ENCODE measurements at places on chromosomes 7 and 10.
A peak's percentile ranks its signal among the peaks of the same experiment; 100 is the strongest.

DNA sequence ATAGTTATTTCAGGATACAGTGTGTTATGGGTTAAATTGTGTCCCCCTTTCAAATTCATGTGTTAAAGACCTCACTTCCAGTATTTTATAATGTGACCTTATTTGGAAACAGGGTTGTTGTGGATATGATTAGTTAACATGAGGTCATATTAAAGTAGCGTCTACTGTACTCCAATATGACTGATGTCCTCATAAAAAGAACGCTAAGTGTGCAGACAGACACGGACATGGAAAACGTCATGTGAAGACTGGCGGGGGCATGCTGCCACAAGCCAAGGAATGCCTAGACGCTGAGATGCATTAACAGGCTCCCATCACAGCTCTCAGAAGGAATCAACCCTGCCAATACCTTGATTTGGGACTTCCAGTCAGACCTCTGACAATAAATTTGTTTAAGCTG, 1.5 kb upstream of the WDR37 start:
- DNase-seq = no peak

DNA sequence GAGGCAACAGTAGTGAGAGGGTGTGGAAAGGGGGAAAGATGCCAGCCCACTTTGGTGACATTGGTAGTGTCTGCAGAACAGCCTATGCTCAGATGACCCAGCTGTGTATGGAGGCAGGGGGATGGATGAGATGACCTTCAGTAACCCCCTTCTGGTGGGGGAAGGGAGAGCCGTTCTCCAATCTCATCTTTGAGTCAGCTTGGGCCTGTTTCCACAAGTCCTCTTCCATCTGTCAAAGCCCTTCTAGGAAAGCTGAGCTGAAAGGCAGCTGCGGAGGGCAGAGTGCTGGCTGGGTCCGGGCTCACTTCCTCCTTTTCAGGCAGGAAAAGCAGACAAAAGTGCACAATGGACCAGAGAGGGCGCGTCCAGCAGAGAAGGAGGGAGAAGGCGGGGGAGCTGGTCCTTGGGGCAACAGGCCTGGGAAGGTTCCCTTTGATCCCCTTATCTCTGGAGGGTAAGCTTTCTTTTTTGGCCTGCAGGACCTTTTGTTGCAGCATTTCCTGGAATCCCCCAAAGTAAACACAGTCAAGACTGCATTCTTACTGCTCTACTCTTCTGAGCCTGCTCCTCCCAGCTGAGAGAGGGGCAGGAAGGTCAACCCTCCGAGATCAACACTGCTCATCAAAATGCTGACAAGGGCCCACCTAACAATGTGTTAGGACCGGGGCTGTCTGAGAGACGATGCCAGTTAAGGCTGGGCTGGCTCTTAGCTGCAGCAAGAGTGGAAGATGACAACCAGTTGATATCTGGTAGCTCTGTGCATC, 1.2 kb upstream of the LRMDA start:
- no peak for DNase-seq

DNA sequence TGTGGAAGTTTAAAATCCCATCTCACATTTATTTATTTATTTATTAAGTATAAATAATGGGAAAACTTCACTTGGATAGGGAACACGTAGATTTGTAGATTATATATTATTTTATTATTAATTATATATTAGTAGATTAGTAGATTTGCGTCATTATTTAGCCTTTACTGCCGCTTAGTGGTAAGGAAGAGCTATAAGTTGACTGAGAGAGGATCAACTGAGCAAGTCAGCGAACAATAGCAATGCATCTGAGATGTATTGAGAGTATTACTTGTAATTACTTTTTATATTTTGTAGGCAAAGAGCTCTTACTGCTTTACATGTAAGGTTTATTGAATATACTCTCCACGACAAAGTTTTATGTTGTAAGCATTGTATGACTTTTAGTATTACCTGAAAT, 244.5 kb upstream of the ANKRD30A start:
- DNase-seq = peak; percentile 11

DNA sequence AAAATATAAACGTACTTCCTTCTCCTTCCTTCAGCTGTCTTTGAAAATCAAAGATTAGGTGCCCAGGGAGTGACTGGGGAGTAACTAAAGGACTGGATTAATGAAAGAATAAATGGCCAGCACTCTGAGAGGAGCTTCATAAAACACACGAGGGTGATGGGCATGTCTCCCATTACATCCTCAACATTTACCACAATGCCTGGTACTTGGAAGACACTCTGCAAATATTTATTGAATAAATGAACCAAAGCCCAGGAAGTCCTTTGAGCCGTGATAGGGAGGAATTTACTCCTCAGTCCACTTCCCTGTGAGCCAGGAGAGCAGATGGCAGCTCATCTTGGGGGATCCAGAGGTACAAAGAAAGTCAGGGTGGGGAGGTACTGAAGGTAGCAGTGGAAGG, 96.3 kb downstream of the RAB11FIP2 start:
- no peak for DNase-seq

GRCh38 chr10:17213646-17214349, 12.3 kb upstream of the TRDMT1 start:
- DNase-seq = no peak

DNA sequence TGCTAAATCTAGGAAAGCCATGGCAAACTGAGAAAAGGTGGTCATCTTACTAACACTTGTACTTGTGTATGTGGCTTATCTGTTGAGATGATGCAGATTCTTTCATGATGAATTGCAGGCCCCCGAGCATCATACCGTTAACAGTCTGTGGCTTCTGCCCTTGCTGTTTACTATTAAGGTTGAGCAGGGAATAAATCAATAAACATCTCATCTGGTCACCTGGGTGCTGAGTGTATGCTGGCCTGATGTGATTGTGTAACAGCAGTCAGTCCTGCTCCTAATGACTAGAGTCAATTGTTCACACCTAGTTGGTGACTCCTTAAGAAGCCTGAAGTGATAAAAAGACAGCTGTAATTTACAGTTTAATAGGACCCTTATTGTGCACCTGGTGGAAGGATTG, 8.3 kb upstream of the GNAT3 start:
- DNase-seq = no peak

DNA sequence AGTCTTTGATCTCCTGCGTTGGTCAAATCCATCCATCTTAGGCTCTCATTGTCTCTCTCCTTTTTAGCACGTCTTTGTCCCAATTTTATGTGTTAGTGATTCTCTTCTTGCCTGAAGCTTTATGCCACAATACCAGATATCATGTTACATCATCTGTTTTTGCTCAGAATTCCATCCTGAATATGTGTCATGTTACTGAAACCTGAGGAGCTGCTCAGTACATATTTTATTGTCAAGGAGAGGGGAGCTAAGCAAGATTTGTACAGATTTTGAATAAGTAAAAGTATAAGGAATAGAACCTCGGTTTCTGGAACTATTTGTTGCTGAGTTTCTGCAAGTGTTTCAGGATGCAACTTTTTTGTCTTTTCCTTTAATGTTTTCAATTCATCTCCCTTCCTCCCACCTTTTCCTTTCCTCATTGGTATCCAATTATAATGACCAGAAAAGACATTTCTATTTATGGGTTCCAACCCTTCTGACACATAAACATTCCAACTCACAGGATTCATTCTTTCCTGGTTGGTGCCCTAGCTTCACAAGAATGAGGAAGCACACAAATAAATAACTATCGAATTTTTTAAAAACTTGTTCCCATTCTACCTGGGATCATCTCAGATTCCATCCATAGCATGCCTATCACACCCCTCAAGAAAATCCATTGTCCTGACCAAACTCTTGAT, 291.8 kb downstream of the CRPPA start:
- DNase-seq = peak; percentile 60

DNA sequence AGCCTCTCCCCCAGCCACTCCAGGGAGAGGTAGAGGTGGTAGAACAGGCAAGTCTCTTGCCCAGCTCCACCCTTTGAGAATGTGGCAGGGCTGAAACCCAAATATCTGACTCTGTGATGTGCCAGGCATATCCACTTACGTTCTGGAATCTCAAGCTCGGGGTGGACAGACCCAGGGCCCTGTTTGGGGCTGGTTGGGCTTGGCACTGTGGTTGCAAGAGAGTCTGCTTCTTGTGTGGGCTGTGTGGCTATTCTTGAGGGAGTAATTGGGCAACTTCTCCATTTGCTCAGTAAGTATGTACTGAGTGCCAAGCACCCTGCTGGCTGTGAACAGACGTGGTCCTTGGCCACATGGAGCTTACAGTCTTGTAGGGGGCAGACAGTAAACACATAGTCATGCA, 4.7 kb downstream of the UBTD1 start:
- no peak for DNase-seq

- DNase-seq = no peak
Measured at GRCh38 chr10:14563076-14563336, 211.7 kb downstream of the FAM107B start.

DNA sequence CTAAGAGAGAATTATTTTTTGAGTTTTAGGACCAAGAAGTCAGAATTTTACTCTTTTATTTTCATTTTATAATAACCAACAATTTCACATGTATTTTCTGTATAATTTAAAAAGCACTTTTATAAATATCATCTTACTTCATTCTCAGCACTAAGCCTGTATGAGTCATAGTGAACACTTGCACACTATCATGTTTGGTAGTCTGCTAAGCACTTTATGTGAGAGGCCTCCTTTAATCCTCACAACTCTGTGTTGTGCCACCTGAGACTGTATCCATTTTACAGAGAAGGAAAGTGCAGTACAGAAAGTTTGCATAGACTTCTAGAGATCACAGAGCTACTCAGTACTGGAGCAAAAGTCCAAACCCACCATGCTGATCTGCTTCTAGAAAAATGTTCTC, 939.6 kb downstream of the NRG3 start:
- DNase-seq = no peak

- no peak for DNase-seq
Measured at GRCh38 chr7:139588632-139589031, 65.1 kb downstream of the CLEC2L start.

- DNase-seq = no peak
Measured at GRCh38 chr7:26664735-26665416, 199.5 kb downstream of the SKAP2 start.

GRCh38 chr7:82166260-82167015, 277.1 kb downstream of the CACNA2D1 start:
- DNase-seq = no peak

GRCh38 chr7:81158189-81158588, 239.3 kb upstream of the SEMA3C start:
- DNase-seq = peak; percentile 66

DNA sequence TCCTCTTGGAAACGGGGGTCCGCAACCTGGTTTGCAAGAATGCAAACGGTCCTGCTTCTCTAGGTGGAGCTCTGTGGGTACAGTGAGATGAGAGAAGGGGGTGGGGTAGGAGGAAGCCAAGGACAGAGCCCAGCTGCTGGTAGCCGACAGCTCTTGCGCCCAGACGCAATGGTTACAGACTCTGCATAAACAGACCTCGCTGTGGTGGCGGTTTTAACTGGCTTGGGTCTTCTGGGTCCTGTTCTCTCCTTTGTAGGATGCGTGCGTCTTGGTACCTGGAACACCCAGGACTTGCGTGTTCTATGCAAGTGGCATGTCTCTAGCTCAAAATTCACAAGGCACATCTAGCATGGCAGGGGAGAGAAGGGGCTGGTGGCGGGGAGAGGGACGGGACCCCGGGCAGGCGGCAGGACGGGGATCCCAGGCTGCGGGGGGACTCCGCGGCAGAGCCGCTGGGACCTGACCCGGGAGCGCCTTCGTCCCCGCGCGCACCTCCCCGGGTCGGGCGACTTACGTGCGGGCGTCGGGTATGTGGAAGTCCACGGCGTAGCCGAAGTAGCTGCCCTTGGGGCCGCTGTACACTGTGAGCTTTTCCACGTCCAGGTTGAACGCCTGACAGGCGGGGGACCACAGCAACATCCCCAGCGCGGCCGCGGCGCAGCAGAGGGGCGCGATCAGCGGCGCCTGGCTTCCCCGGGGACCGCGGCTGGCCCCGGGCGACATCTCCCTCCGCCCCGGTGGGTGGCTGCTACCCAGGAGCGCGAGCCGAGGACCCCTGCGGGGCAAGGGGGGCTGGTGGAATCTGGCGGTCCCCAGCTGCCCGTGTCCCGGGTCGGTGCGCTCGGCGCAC, 448 bp downstream of the ITGA8 start:
- no peak for DNase-seq

DNA sequence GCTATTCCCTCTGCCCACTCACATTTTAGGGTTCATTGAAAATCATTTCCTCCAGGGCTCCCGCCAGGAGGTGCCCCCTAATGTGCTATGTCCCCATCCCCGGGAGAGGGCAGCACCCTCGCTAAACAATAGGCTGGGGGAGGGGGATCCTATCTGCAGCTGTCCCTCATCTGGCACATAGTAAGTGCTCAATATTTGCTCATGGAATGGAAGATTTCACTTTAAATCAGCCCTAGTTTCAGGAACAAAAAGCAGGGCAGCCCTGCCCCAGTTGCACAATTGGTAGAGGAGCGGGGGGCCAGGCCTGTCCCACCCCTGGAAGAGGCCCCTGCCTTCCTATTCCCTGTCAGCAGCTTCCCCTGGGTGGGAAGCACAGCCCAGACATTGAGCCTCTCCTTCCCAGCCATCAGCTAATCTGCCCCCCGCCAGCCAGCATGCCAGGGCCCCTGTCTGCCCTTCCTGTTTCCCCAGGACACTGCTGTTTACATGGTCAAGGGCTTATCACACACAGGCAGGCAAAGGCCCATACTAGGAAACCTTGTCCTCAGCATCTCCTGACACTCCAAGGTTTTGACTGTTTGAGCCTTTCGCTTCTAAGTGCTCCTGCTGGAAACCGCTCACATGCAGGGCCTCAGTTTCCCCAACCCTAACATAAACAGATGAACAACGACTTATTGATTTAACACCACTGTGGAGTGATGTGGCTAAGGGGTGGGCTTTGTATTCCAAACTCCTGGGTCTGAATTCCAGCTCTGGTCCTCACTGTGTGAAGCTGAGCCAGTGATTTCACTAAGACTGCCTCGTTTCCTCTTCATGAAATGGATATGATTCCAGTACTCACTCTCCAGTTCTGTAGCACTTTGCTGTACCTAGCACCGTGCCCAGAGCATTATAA, 130.7 kb upstream of the ZMIZ1 start:
- DNase-seq = no peak

DNA sequence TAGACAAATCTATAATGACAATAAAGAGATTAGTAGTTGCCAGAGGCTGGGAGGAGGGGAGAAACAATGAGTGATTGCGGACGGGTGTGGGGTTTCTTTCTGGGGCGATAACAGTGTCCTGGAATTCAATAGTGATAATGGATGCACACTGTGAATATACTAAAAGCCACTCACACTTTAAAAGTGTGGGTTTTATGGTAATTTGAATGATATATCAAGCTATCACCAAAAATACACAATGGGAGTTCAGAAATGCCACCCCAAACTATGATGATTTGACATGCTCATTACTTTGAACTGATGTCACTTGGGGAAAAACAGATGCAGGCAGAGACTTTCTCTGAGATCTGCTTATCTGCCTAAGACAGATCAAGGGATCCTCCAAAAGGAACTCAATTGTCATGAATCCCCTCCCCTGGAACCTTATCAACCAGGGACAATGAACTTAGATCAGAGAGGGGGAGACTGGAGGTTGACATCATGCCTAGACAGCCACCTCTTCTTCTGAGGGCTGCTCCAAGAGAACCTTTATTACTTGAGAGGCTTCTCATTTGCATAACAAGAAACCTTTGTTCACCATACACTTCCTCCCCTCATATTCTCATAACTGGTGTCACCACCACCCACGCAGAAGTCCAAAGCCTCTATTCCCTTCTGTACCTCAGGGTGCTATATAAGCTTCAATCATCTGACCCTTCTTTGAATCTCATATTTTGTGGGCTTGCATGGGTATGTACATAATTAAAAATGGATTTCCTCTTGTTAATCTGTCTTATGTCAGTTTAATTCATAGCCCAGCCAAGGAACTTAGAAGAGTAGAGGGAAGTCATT, 14.8 kb upstream of the ZC3HAV1 start:
- DNase-seq = no peak

GRCh38 chr10:93596539-93596938, 4.5 kb downstream of the RBP4 start:
- no peak for DNase-seq

Measured in astrocyte of the cerebellum (primary cell).